Anterior cingulate cortex (tissue), 58 donors: ENCODE measurements at places on chromosomes 6 and 20.

GRCh38 chr6:7568021-7568420, 22.0 kb upstream of the SNRNP48 start:
- DNase-seq, result no peak

- DNase-seq, result no peak
Measured at GRCh38 chr6:43107344-43108062, 31.4 kb downstream of the PTK7 start.

DNA sequence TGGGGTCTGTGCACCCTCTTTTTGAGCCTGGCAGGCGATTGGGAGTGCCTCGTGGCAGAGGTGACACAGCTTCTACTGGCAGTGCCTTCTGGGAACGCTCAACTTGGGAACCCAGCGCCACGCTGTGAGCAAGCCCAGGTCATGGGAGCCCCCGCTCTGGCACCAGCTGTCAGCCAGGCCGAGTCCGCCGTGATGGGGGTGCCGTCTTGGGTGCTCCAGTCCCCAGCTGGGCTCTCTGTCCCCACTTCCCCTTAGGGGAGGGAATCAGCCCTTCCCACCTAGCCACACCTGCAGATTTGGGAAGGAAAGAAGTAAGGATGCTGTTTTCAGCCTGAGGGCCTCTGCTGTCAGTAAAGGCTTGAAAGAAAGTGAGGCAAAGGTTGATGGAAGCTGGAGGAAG, 31.0 kb upstream of the NTSR1 start:
- no peak for DNase-seq

DNA sequence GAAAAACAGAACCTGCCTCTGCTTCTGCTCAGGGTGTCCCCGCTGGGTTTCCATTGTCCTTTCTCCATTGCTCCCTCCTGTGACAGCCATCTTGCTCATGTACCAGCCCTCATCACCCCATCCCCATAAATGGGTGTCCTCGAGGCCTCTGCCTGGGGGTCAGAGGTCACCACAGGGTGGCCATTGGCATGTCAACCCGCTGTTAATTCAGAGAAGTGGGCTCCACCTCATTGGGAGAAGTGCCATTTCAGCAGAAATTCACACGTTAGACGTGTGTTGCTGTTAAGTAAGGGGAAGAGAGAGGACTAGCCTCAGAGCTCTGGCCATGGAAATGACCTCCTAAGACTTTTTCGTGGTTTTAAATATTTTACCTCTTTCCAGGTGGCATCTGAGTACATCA, 71.9 kb downstream of the PTPN1 start:
- no peak for DNase-seq

- no peak for DNase-seq
Measured at GRCh38 chr6:5302220-5302946, 41.1 kb downstream of the FARS2 start.

DNA sequence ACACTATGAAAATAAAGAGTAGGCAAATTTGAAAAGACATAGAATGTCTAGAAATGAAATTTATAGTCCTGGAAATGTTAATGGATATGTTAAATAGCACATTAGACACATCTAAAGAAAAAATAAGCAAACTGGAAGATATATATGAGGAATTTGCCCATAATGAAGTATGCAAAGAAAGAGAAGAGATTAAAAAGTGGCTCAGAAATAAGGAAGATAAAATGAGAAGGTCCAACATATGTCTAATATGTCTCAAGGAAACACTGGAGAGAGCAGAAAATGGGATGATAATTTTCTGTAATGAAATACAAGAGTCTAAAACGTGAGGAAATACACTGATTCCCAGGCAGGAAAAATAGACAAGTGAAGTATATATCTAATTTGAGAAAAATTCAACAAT, 36.6 kb upstream of the ARID1B start:
- DNase-seq, result no peak

- DNase-seq, result no peak
Measured at GRCh38 chr6:113664909-113665308, 192.2 kb upstream of the MARCKS start.

DNA sequence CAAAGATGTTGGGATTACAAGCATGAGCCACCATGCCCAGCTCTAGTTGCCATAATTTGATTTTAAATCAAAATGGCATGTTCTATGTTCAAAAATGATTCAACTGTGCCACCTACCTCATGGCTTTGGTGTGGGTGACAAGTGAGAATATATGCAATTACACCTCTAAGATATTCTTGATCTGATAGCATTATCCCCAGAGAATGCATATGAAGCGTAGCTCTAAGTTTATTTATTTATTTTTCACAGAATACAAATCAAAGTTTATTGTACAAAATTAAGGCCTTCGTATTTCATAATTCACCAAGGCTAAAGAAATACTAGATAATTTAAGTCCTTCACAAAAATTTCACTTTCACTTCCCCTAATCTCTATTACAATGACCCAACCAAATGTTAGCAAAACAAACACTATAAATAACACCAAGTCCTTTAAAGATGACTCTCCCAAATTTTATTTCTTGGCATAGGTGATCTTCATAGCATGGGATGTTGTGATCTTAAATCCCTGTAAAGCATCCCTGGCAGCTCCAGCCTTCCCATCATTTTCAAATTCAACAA, 205.9 kb upstream of the TAB2 start:
- DNase-seq, result no peak

DNA sequence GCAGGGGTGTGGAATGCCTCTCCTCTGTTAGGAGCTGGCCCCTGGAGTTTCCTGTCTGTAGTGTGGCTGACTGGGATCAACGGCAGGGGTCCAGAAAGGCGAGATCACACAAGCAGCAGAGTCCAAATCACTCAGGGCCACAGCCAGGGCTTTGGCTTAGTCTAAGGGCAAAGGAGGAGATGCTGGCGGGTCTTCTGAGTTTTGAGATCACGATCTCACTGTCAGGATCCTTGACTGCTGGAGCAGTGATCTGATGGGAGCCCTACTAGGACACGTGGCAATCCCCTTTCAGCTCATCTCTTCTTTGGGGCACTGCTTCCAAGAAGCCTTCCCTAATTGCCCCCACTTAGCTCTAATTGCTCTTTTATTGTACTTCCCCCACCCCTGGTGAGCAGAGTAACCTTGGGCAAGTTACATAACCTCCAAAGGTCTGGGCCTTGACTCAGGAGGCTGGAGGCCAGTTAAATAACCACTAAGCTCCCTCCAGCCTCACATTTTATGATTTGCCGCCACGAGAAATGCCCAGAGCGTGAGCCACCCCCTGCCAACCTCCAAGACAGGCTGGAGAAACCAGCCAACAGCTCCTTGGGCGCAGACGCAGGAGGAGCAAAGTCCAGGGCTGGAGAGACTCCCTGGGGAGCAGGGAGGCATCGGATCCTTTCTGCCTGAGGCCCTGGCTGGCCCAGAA, 12.0 kb downstream of the KCNK5 start:
- no peak for DNase-seq

DNA sequence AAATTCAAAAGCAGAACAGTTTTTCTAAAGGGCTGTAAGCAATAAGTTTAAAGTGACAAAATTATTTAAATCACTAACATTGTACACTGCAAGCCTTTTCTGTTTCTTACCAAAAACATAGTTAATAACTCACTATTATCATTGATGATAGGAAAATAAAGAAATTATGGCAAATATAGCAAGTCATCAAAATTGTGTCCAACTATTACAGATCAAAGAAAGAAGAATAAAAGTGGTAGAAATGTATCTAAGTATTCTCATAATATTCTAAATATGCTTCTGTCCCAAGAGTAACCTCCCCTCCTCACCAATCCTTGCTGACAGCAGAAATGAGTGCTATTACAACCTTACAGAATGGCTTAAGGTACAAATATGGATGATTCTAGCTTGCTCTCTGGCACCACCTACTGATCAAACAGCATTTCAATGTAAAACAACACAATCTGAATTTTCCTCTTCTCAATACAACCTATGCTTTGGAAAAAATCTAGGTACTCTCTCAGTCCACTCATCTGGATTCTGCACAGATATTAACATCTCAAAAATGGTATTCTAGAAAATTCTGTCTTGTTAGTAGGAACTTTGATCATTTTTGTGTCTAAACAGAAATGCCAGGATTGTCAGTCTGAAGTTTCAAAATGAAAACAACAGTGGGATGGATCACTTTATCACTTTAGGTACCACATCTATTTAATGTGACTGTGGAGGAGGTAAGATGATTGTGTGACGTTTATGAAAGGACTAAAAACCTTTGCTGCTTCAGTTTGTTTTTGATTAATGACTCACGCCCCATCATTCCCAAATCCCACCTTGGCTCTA, 40.9 kb downstream of the ZFP64 start:
- peak; percentile 3 for DNase-seq

DNA sequence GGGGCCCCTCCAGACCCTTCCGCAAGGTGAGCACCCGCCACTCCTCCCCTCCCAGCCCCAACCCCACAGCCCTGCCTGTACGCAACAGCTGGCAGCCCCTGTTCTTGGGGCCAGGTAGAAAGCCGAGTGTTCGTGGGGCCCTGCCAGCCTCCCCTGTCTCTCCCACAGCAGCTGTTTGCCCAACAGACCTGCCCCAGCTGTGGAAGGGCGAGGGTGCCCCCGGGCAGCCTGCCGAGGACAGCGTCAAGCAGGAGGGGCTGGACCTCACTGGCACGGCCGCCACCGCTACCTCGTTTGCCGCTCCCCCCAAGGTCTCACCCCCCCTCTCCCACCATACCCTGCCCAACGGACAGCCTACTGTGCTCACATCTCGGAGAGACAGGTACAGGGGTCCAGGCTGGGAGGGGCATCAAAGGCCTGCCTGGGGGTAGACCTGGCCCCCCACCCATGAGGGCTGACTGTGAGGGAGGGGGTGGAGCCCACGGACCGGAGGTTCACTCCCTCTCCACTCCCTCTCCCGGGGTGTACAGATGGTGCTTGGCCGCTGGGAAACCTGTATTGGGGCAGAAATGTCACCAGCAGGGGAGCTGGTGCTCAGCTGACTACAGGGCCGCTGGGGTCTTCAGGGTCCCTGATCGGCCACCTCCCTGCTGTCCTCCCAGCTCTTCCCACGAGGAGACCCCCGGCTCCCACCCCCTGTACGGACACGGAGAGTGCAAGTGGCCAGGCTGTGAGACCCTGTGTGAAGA, 41.1 kb downstream of the FOXP4 start:
- DNase-seq, result no peak
